Astrocyte (in vitro differentiated cells and primary cell): ENCODE measurements at places on chromosomes 6 and 20. TPM values are rescaled to one million over a fixed set of nuclear protein-coding genes. Genes with fewer than 3 reads are reported as not detected.

C20orf141 gene
- total RNA-seq, result not detected in 2 replicates

CRYBG1 gene
- total RNA-seq, result 0.64 and 1.4 TPM in 2 replicates

GSTA4 gene
- 10.9 and 12.0 TPM in 2 replicates for total RNA-seq

RARS2 gene
- total RNA-seq, result 48.3 and 48.9 TPM in 2 replicates

DNAH8 gene
- not detected in 2 replicates for total RNA-seq

FKBP1C gene
- 0.32 and 0.58 TPM in 2 replicates for total RNA-seq

B3GALT4 gene
- 1.5 and 1.8 TPM in 2 replicates for total RNA-seq

NFS1 gene
- 30.3 and 33.0 TPM in 2 replicates for total RNA-seq

COX4I2 gene
- not detected in 2 replicates for total RNA-seq

HSPA12B gene
- total RNA-seq, result not detected in 2 replicates

PKIB gene
- total RNA-seq, result 64.1 and 74.6 TPM in 2 replicates

RSPH3 gene
- 10.2 and 10.5 TPM in 2 replicates for total RNA-seq

USP49 gene
- 3.8 and 5.5 TPM in 2 replicates for total RNA-seq

CNR1 gene
- 0.84 and 1.00 TPM in 2 replicates for total RNA-seq

EYA4 gene
- total RNA-seq, result 1.3 and 1.6 TPM in 2 replicates

EYS gene
- 0.07 and 0.16 TPM in 2 replicates for total RNA-seq

IL17A gene
- total RNA-seq, result not detected in 2 replicates

HSF2 gene
- total RNA-seq, result 9.2 and 9.3 TPM in 2 replicates

PABPC1L gene
- total RNA-seq, result 48.7 and 50.2 TPM in 2 replicates

RNF39 gene
- not detected in 2 replicates for total RNA-seq

PLA2G7 gene
- total RNA-seq, result 0.43 and 0.48 TPM in 2 replicates

EPHA7 gene
- total RNA-seq, result 0.55 and 0.82 TPM in 2 replicates

SLC17A4 gene
- total RNA-seq, result not detected in 2 replicates

RBM24 gene
- total RNA-seq, result 18.2 and 22.7 TPM in 2 replicates

PGBD1 gene
- 7.9 and 8.1 TPM in 2 replicates for total RNA-seq

ASIP gene
- total RNA-seq, result not detected in 2 replicates

TINAG gene
- total RNA-seq, result not detected in 2 replicates

BTBD3 gene
- 30.7 and 35.9 TPM in 2 replicates for total RNA-seq

FBXO9 gene
- total RNA-seq, result 72.6 and 80.2 TPM in 2 replicates

COL20A1 gene
- total RNA-seq, result 3.1 and 5.0 TPM in 2 replicates

SLC35B3 gene
- total RNA-seq, result 32.4 and 34.4 TPM in 2 replicates

APCDD1L gene
- total RNA-seq, result 16.4 and 23.3 TPM in 2 replicates

ZFP64 gene
- total RNA-seq, result 20.3 TPM in 2 replicates

ULBP1 gene
- 7.4 and 8.8 TPM in 2 replicates for total RNA-seq

LIN28B gene
- 24.1 and 29.0 TPM in 2 replicates for total RNA-seq

KIF25 gene
- total RNA-seq, result not detected in 2 replicates

RBPJL gene
- total RNA-seq, result not detected in 2 replicates

CYB5R4 gene
- 13.6 and 14.0 TPM in 2 replicates for total RNA-seq

DEFB132 gene
- not detected in 2 replicates for total RNA-seq

GSTA3 gene
- total RNA-seq, result not detected in 2 replicates

POPDC3 gene
- 8.6 and 9.1 TPM in 2 replicates for total RNA-seq

MOG gene
- total RNA-seq, result not detected in 2 replicates

KCNB1 gene
- 0.38 and 0.48 TPM in 2 replicates for total RNA-seq

MOCS1 gene
- total RNA-seq, result 14.7 and 16.0 TPM in 2 replicates

METTL24 gene
- total RNA-seq, result 0.36 and 0.75 TPM in 2 replicates

TFAP2A gene
- 2.1 and 6.6 TPM in 2 replicates for total RNA-seq

BNIP5 gene
- not detected in 2 replicates for total RNA-seq

DACT2 gene
- 0.20 TPM in 1 of 2 replicates, not detected in the other for total RNA-seq

FAXC gene
- 7.4 and 9.9 TPM in 2 replicates for total RNA-seq

TSBP1 gene
- not detected in 2 replicates for total RNA-seq
